ENCODE measurements at places on chromosomes 4 and X.

DNA sequence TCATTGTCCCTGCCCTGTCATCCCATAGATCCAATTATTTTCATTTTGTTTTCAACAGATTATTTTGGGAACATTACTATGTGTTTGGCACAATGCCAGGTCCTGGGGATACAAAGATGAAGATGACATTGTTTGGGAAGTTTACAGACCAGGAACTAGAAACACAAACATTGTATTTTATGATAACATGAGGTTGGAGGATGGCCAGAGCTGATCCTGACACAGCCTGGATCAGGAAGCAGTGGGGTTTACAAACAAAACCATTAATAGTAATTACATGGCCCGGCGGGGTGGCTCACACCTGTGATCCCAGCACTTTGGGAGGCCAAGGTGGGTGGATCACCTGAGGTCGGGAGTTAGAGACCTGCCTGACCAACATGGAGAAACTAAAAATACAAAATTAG is 29.9 kb downstream of the CLRN2 start:
- no peak for DNase-seq

- DNase-seq: no peak
Measured at GRCh38 chrX:105266456-105266855, 46.0 kb upstream of the TEX13A start.

- no peak for DNase-seq
Measured at GRCh38 chr4:69589884-69590283, 49.6 kb downstream of the UGT2A2 start.

DNA sequence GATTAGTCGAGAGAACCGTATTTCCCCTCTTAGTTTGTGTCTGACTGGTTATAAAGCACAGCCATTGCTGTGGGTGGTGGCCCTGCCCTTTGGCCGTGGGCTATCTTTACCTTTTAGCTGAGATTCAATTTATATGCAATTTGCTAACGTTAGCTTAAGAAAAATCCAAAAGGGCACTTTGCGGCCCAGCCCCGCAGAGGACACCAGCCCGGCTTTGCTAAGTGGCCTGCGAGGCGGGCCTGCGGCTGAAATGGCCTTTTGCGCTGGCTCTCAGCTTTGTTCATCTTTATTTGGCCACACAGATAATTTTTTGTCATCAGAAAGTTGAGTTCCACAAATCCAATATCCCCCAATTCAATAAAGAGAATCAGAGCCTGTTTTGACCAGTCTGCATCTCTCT is 48.3 kb downstream of the CPZ start:
- no peak for DNase-seq

- no peak for DNase-seq
Measured at GRCh38 chrX:110915570-110915969, 120.0 kb upstream of the CHRDL1 start.

- DNase-seq: no peak
Measured at GRCh38 chrX:14875624-14876023, 2.4 kb downstream of the MOSPD2 start.

DNA sequence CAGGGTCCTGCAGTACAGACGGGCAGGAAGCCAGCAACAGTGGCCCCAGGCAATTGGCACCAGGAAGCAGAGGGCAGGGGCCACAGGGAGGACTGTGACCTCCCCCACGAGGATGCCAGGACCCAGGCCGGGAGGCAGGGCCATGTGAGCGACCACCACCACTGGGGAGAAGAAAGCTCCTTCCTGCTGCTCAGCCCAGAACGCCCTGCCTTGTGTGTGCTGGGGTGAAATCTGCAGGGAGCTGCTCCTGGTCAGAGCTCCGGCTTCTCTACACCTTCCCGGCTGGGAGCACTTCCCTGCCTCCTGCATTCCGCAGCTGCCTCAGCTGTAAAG is 100.4 kb downstream of the HMX1 start:
- DNase-seq: no peak

DNA sequence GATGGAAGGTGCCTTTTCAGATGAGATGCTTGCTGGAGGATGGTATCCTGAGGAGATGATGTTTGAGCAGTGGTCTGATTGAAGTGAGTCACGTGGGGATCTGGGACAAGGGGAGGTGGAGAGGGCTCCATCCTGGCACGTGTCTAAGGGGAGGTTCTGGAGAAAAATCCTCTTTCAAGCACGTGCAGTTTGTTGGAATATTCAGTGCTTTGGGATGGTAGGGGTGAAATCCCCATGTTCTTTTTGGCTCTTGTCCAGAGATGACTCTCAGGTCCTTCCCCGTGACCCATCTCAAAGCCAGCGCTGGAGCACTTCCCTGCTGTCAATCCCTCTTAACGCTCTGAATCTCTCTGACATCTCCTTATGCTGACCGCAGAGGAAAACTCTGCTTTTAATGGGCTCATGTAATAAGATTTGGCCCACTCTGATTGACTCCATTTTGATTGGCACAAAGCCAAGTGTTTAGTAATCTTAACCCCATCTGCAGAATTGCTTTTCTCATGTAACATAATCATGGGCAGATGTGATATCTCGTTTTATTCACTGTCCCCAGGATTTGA is 10.8 kb upstream of the KLKB1 start:
- DNase-seq: no peak

- no peak for DNase-seq
Measured at GRCh38 chr4:182429896-182430295, 186.7 kb downstream of the TENM3 start.

- no peak for DNase-seq
Measured at GRCh38 chr4:140944572-140944971, 188.4 kb upstream of the TBC1D9 start.

- DNase-seq: no peak
Measured at GRCh38 chr4:118950929-118951570, 62.4 kb downstream of the SYNPO2 start.

All from T-helper 2 cell treated with Interferon-gamma antibody and Interleukin-4, amounts not matched to agents 5 μg/mL and 100 μg/mL, for 36 hours (primary cell).